ENCODE measurements at places on chromosomes 16 and 17. TPM values are rescaled to one million over a fixed set of nuclear protein-coding genes. Genes with fewer than 3 reads are reported as not detected.

The AURKB gene
- 1.0 TPM for total RNA-seq

The PRKCA gene
- total RNA-seq = 31.9 TPM

The HID1 gene
- total RNA-seq = 6.9 TPM

DNA sequence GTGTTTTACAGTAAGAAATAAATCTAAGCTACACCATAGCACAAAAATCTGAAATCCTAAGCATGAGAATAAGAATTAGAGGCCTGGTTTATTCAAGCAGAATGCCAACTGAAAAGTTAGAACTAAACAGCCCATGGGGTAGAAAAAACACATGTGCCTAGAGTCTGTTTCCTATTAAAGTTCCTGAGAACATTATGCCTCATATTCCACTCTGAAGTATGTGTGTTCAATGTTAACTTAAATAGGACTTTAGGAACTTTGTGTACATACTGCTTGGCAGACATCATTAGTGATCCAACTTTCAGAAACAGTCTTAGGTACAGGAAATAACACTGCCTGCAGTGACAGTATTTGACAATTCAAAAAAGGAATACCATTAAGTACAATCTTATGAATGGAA lies 18.2 kb downstream of the HEATR6 start:
- no peak for DNase-seq

- no peak for DNase-seq
These were observed 84.5 kb downstream of the MRM3 start for GRCh38 chr17:866568-867103.

DNA sequence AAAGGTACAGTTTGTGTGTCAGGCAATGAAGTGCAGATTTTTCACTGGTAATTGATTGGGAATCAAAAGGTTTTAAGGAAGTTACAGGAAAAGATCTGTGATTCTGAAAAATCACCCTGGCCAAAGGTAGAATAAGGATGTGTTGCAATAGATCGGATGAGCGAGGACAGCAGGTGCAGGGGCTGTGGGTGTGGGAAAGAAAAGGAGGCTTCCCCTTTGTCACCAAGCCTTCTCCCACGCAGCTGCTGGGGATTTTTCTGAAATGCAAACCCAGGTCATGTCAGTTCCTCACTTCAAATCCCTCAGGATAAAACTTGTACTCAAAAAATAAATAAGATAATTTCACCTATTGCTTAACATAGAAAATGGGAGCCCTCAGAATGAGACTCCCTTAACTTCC lies 47.9 kb upstream of the ARHGAP17 start:
- DNase-seq = no peak

DNA sequence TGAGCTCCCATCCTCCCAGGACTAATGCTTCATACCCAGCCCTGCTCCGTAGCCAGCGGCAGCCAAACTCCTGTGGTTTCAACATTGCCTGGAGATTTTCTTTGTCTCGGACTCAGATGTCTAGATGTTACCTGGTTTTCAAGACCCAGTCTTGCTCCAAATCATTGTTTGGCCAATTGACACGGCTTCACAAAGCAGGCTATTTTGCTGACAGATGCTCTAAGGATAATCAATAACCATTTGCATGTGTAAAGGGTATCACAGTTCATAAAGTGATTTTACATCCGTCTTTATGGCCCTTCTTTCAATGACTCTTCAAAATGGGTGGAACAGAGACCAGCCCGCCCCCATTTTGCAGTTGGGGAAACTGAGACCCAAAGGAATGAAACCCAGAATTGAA lies 153.4 kb downstream of the SALL1 start:
- no peak for DNase-seq

DNA sequence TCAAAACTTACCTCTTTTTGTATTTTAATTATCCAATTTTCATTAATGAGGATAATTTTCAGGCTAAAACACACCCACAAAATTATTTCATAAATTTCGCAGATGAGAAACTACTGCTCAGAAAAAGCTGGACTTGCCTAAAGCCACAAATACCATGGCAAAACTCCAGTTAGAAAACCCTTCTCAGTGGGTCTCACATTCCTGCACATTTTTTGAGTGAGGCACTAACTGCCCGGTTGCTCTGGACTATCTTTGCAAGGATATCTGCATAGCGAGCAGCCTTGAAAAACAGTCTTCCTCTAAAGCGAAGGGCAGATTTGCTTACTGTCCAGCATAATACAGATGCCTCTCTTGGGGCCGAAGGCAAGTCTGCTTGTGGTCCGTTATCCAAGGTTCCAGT lies 9.8 kb downstream of the MPHOSPH6 start:
- DNase-seq = no peak

DNA sequence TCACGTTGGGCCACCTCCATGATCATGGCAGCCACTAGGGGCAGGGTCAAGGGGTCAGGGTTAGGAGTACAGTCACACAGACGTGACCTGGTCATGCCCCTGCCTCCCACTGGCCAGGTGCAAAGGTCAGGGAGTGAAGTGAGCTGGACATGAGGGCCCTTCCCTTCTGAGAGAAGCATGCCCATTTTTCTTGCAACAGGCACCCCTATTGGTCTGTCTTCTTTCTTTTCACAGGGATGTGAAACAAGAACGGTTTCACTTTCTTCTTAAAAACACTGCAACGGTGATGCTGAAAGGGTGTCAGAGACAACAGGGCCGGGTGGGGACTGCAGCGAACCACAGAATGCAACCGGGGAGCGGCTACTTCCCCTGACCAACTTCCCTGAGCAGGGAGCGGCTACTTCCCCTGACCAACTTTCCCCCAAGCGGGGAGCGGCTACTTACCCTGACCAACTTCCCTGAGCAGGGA lies 52.1 kb upstream of the DOC2B start:
- no peak for DNase-seq

- DNase-seq = no peak
These were observed 736 bp downstream of the APPBP2 start for GRCh38 chr17:60525328-60525684.

- peak; percentile 60 for DNase-seq
These were observed 27.3 kb downstream of the SLFN11 start for GRCh38 chr17:35345926-35346771.

DNA sequence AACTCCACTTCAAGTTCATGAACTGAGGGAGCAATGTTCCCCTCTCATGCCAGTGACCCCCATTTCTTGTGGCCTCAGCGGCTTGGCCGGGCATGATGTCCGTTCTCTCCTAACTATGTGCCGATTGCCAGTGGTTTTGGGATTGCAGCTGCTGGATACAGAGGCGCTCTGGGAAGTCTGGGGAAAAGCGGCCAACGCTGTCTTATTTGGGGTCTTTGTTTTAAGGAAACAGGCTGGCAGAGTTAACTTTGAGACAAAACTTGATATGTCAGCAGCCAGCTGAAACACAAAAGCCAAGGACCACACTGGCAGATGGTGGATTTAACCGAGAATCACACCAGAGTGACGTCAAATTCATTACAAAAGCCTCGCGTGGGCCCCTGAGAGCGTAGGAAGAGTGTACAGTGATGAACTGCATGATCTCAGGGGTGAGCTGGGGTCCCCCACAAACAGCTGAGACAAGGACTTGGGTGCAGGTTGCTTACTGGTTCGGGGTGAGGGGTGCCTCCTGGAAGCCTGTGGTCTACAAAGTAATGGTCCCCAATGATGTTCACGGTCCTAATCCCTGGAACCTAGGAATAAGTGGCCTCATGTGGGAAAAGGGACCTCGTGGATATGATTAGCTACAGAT lies 180.4 kb downstream of the IRF8 start:
- DNase-seq = no peak

Measured in renal cortical epithelial cell (primary cell).